ENCODE measurements at places on chromosomes 2 and 18.

DNA sequence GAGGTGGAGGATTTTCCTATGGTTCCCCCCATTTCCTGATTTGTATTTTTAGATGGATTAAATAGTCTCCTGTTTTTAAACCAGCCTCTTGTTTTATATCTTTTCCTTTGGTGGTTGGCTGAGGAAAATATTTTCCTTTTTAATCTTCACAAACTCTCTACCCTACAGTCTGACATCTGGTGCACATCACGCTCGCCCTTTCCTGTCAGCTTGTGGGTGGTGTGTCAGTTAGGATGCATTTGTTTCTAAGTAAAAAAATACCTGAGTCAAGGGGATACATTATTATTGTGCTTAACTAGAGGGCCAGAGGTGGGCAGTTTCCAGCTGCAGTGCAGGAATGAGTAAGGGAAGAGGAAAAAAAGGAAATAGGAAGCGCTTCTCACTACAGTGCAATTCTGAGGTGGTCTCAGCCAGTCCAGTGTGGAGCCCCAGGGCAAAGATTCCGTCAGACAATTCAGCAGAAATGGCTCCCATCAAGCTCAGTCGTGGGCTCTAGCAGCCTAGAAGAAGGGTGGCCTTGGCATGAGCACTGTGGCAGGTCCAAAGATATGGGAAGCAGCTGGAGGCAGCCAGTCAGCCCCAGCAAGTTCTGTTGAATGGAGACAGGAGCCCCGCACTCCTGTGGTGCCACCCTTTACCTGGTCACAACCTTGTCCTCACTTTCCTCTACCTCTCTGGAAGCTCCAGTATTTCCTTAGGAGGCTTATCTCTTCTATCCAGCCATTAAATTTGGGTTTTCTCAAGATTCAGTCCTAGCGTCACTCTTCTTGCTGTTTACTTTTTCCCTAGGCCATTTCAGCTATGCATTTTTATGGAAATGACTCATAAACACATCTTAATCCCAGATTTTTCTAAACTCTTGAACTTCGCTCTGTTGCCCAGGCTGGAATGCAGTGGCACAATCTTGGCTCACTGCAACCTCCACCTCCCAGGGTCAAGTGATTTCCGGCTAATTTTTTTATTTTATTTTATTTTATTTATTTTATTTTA lies 18.5 kb downstream of the SFTPB start:
- no peak for DNase-seq

DNA sequence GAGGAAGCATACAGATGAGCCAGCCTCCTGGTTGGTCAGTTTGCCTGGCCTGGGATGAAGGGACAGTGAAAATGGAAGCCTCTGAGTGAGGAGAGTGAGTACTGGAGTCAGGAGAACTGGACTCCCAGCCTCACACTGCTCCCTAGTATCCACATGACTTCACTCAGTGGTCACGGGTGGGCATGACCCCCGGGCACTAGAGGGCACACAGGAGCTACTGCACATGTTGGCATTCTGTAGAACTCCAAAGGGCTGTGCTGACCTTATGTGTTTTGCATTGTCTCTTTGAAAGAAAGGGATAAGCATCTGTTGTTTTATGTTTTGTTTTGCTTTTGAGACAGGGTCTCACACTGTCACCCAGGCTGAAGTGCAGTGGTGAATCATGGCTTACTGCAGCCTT lies 23.7 kb downstream of the NCAPH start:
- no peak for DNase-seq

GRCh38 chr2:24199968-24200590 lies 25.2 kb downstream of the FAM228A start:
- DNase-seq = no peak

DNA sequence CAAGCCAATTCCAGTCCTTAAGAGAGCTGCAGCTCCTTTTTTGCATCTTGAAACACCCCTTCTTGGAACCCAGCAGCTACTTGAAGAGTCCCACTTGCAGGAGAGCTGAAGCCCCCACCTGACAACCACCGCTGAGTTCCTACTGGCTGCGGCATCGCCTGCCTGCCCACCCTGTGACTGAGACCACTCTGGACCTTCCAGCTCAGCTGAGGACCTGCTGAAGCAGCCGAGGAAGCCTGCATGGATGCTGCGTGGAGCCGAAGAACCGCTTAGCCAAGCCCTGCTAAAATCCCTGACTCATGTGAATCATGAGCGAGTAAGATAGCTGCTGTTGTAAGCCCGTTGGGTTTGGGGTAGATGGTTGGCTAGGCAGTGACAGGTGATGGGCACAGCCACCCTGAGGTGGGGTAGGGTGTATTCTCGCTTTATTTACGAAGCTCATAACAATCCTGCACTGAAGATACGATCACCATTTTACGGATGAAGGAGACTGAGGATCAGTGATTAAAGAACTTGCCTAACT lies 78.4 kb downstream of the INHBB start:
- DNase-seq = no peak

DNA sequence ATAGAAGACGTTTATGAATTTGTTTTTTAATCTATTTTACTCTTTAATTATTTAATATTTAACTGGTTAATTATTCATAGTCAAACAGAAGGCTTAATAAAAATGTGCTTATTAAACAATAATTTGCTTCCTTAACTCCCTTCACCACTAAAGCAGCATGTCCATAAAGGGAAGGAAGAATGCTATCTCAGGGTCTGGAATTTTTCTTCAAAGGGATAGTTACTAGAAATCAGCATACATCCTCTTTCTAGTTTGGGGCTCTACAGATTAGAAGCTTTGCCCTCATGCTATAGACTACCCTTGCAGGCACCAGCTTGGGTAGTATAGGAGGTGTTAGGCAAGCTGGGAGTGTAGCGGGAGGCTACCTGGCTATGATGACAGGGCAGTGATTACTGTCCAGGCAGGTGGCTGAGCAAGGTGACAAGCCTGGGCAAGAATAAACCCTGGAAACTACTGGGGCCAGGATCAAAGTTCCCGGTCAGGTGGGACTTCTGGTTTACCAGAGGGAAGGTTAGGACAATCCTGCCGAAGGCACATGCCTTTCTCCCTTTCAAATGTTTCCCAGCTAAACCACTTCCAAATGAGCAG lies 276.0 kb upstream of the REV1 start:
- DNase-seq = no peak

GRCh38 chr2:222179592-222179991 lies 119.2 kb downstream of the PAX3 start:
- DNase-seq = no peak

DNA sequence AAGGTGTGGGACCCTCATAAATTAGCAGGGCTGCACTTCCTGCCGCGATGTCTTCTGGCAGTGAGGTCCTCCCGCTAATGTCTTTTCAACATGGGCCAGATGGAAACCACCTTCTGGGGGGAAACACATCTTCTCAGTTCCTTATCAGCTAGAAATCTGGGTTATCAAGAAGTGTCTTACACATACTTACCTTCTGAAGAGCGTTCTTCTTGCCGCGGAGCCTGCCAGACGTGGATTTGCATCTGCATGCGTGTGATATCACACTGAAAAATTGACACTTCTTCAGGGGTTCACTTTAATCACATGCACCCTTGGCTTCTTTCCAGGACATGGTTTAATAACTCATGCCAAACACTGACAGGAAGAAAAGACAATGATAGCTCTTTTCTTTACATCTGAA lies 163.5 kb upstream of the SOX11 start:
- DNase-seq = no peak

DNA sequence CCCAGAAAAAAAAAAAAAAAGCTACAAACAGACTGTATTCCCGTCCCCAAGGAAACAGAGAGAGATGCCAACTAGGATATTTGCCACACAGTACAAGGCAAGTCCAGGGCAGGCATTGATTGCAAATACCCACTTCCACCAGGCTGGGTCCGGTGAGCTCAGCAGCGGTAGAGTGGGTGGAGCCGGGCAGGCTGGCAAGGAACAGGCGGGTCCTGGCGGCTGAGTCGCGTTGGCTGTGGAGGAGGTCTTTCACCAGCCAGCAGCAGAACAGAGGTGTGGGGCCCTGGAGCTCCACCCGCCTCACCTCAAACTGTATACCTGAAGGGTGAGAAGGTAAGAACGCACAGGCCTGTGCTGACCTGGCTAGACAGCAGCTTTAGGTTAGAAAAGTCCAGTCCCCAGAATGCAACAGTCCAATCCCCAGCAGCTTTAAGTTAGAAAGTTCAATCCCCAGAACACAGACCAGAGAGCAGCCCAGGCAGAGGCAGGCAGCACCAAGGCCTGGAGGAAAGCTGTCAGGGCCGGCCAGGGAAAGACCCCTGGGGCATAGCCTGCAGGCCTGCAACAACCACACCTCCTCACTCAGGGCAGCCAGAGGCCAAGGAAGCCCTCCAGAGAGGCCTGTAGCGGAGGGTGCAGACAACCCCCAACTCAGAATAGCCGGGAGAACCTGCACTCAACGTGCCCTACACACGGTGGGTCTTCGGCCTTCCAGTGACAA lies 21.9 kb upstream of the MTERF4 start:
- DNase-seq = no peak

- DNase-seq = no peak
Observed at GRCh38 chr2:109466674-109467575, 146.8 kb downstream of the SEPTIN10 start.

DNA sequence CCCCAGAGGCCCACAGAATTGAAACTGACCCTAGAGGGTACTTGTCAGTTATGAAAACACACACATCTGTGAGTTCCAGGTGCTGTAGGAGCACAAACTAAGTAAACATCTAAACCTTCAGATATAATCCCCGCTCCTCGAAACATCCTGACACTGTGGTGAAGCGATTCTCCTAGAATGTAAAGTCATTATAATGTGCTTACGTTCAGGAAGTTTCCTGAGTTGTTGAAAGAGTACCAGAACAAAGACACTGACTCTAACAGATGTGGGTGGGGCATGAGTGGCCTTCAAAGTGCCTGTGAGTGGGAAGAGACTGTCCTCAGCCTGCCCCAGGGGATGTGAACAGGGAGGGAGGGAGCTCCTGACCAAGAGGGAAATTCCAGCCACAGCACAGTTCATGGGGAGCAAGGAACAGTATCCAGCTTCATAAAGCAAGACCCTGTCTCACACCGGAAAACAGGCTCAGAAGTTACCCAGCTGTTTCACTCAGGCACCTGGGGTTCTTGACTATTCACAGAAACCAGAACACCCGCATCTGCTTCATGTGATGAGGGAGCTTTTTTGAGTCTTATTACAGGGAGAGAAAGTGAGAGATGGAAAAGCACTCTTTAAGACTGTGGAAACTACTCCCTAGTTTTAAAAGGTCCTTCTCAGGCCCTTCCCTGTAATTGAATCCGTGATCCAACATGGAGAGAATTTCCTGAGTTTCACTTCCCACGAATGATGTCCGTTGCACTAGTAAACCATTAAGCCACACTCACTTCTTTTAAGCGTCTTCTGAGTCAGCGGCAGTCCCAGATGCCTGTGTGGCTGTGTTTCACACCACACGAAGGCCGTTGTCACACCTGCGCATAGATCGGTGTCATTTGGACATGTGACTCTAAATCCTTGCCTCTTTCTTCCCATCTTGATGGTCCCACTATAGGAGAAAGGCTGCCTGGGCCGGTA lies 88.6 kb upstream of the EML6 start:
- no peak for DNase-seq

GRCh38 chr2:96697476-96697875 lies 42.4 kb downstream of the LMAN2L start:
- no peak for DNase-seq

DNA sequence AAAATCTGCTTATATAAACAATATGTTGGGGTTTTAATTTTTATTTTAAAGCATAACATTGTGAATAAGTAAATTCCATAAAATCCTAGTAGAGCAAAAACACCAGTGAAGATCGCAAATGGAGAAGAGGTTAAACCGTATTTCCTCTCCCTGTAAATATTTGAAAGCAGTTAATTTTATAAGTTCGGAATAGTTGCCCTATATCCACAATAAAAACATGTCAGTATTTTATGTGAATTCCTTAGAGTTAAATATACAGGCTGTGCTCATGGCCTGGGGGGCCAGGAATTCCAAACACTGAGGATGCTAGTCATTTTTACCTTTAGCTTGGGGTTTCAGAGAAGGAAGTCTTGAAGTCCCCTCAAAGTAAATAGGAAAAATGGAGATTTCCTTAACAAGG lies 135.0 kb downstream of the FIGN start:
- DNase-seq = no peak

DNA sequence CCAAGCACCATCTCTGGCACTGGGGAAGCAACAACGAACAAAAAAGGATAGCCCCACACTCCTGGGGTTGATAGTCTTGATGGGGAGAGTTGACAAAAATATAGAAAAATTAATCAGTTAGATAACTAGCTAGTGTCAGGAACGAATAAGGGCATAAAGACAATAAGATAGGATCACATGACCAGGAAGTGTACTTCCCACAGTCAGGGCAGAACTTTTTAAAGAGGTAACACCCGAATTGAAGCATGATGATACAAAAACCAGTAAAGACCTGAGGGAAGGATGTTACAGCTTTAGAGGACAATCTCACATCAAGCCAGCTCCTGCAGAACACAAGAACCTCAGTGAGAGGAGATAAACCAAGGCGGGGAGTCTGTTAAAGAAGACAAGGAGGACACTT lies 295.4 kb upstream of the CRIM1 start:
- no peak for DNase-seq

DNA sequence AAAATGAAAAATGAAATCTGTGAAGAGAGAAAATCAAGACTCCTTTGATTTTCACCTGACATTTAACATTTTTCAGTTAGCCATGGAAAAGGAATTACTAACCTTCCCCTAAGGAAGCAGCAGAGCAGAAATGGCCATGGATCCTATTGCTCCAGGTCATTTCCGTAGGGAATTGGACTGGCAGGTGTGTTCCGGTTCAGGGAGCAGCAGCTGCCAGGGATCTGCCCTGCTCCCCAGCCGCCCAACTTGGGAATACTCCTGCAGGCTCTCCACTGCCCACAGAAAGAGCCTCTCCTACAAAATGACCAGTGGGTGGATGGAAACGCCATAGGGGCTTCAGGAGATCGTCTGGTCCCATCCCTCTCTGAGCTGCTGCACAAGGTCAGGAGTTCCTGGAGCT lies 86.0 kb upstream of the MAPK4 start:
- DNase-seq = no peak

DNA sequence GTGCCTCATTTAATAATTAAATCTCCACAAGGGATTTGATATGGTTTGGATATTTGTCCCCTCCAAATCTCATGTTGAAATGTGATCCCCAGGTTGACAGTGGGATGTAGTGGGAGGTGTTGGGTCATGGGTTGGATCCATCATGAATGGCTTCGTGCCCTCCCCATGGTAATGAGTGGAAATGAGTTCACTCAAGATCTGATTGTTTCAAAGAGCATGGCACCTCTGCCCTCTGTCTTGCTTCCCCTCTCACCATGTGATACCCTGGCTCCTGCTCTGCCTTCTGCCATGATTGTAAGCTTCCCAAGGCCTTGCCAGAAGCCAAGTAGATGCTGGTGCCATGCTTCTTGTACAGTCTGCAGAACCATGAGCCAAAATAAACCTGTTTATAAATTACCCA lies 15.0 kb upstream of the RAB27B start:
- DNase-seq = no peak

GRCh38 chr2:207467716-207468347 lies 61.9 kb upstream of the CREB1 start:
- DNase-seq = no peak

DNA sequence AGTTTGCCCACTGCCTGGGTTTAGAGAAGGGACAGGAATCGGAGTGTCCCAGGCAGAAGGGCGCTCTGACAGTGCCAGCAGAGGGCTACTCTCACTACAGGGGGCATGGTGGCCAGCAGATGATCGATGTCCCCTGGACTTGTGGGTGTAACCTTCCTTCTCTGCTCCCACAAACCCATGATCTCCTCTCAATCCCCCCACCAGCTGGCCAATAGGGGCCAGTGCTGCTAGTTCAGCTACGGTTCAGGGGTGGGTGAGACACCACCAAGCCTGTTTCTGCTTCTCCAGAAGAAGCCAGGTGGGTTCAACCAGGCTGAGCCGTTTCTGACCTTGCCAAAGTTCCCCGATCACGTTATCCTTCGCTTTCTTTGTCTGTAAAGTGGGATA lies 1.3 kb downstream of the NPPC start:
- no peak for DNase-seq

Data from hematopoietic multipotent progenitor cell (in vitro differentiated cells).